ENCODE measurements at places on chromosomes 7 and 10.

DNA sequence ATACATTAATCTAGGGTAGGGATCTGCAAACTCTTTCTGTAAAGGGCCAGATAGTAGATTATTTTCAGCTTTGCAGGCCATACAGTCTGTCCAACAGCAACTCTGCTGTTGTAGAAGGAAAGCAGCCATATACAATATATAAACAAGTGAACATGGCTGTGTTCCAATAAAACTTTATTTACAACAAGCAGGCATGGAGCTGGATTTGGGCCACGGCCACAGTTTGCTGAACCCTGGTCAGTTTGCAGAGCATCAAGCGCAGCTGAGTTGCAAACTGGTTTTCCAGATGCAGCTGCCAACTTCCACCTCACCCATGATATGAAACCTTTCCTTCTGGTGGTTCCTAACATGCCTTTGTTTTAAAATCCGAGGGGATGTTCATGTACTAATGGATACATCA is 310.4 kb upstream of the NFE2L3 start:
- no peak for DNase-seq

DNA sequence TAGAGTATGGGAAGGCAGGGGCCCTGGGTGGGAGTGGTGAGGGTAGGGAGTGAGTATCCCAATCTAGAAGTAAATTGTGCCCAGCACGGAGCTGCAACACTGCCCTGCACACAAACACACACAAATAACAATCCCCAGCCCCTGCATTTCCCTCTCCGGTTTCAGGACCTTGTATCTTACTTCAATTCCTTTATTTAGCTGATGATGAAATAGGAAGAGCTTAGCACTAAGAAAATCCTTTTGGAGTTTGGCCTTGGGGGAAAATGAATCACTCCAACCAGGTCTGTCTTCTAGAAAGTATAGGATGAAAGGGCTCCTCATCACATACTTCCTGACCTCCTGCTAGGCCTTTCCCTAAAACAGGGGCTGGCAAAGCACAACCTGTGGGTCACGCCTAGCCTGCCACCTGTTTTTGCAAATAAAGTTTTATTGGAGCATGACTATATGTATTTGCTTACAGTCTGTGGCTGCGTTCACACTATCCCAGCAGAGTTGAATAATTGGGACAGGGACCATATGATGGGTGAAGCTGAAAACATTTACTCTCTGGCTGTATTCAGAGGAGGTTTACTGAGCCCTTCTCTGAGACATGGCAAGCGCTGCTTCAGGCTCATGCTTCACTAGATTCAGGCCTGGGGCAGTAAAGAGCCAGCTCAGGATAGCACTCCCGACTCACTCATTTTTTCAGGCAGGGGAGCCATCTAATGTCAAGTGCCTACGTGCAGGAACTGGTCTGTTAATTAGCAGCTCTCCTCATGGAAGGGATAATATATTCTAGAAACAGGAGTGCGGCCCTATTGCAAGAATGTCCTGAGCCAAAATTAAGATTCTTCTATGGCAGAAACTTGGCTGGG is 111.0 kb downstream of the EGFR start:
- no peak for DNase-seq

GRCh38 chr7:79789584-79790345 is 336.3 kb upstream of the MAGI2 start:
- no peak for DNase-seq

GRCh38 chr7:28478656-28479055 is 66.3 kb downstream of the CREB5 start:
- no peak for DNase-seq

DNA sequence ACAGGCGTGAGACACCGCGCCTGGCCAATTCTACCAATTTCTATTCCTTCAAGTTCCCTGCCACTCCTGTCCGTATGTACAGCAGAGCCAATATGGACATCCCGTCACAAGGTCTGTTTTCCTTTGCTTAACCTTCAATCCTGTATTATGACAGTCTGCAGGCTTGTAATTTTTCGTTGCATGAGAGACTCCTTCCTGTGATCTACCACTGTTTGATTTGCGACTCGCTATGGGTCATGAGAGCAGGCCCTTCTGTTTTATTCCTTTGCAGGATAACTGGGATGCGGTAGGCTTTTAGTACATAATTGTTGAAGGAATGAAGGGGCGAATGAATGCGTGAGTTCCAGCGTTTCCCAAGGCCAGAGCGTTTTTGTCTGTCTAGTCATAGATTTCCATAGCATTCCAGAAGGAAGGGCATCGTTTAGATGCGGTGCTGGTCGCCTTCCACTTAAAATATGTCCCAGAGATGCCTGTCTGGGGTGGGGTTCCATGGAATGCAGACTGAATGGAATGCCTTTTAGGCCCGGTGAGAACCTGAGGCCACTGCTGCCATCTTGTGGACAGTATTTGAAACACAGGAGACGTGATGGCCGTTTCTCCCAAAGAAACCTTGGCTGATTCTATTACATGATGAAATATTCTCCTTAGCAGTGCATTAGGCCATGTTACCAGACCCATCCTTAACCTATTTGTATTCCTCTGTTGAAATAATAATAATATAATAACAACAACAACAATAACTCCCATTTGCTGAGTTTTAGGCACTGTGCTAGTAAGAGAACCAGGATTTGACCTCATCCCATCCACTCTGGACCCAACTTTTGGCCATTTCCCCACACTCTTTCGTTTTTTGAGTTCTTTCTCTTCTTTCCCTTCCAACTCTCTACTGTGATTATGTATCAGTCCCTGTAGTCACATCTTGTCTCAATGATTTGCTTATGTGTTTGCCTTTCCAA is 193.2 kb downstream of the MYOF start:
- DNase-seq: peak; percentile 53

- no peak for DNase-seq
Observed at GRCh38 chr7:35721288-35721687, 26.4 kb upstream of the HERPUD2 start.

All from HL-60 (cell line).